ENCODE measurements at places on chromosomes 3 and 15.

DNA sequence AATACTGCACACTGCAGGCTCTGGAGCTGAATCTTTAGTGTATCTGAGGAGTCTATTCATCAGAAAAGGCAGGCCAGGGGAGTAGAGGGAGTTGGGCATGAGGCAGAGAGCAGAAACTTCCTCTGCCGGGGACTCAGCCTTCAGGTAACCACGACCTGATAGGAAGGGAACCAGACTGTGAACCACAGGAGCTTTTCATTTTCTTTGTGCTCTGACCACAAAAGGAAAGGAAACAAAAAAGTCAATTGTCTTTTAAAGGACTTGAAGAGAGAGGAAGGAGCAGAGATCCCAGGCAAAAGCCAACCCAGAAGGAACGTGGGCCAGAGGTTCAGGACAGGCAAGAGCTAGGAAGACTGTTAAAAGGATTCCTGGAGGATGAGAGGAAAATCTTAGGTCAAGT lies 573.3 kb downstream of the EPHB1 start:
- no peak for DNase-seq

DNA sequence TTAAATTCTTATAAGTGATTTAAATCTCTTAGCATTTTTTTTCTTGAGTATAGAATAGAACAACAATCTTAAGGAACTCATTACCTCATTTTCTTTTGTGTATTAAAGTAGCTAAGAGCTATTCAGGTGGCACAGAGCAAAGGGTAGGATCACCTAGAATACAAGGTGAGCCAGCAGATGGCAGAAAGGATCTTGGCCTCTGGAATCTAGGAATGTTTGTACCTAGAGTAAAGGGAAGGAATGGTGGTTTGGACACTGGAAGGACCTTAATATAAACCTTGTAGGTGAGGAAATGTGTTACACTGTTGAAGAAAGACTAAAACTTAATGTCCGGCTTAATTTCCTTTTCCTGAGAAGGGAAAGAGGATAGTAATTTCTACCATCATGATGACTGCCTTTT lies 89.0 kb downstream of the GHSR start:
- DNase-seq = no peak

- DNase-seq = no peak
These were observed 107.7 kb downstream of the OSBPL10 start for GRCh38 chr3:31873254-31873820.

- no peak for DNase-seq
These were observed 160.0 kb upstream of the CGNL1 start for GRCh38 chr15:57216288-57216687.

- DNase-seq = no peak
These were observed 14.2 kb upstream of the SLC6A6 start for GRCh38 chr3:14388201-14388600.

DNA sequence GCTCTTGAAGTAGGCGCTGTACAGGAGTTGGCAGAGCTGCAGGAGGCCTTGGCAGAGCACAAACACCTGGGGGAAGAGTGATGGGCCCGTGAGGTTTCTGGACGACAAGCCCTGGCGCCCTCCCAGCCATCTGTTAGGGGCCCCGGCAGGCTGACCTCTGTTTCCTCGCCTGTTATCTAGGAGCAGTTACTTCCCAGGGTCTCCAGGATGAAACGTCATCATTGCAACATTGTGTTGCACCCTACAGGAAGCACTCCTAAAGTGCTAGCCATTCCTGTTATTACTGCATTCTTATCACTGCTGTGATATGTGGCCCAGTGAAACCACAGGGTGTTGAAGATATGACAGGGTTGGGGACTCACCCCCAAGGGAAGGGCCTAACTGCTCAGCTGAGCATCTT lies 50.2 kb downstream of the SLCO2A1 start:
- DNase-seq = no peak

DNA sequence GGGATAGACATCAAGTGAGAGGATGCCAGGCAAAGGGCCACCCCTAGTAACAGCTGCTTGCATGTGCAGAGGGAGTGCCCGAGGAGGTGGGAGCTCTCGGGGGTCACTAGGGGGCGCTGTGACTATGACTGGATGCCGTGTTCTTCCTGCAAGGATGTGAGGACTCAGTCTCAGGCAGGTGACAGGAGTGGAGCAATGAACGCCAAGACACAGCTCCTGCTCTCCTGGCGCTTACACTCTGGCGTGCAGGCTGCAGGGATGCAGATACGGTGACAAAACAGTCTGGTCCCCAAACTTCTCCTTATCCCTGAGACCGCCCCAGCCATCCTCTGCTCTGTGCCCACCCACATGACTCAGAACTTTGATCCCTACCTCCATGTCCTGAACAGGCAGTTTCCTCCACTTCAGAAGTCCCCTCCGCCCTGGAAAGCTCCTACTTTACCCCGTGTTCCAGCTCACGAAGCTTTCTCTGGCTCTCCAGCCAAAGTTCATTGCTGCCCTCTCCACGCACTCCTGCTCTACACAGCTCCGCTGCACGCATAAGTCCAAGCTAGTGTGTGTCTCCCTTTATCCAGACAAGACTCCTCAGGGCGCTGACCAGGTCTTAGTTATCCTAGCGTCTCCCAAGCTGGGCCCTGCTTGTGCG lies 14.7 kb downstream of the RHOV start:
- peak; percentile 90 for DNase-seq

GRCh38 chr3:56928379-56929068 lies 126.8 kb upstream of the ARHGEF3 start:
- no peak for DNase-seq

DNA sequence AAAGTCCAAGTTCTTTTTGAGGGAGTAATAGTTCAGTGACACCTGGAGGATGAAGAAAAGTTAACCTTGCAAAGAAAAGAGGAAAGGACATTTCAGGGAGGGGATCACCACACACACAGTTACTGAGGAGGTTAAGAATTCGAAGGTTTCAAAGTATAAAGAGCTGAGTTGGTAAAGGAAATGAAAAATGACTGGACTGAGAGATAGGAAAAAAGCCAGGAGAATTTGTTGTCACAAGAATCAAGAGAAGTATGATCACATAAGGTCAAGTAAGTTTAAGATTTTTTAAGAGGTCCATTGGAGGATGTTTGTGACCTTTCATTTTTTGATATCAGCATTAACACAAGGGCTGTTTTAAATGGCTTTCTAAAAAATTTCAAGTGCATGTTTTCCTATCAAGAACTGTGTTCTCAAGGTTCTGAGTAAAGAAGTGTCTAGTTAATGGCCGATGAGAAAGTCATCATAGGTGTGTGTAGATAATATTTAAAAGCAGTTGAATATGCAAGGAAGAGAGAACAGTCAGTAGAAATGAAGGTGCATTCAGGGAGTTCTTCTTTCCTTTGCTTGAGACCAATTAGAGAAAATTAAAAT lies 189.2 kb upstream of the RBMS3 start:
- DNase-seq = no peak

- DNase-seq = no peak
These were observed 244.7 kb upstream of the NR2E3 start for GRCh38 chr15:71565631-71566160.

DNA sequence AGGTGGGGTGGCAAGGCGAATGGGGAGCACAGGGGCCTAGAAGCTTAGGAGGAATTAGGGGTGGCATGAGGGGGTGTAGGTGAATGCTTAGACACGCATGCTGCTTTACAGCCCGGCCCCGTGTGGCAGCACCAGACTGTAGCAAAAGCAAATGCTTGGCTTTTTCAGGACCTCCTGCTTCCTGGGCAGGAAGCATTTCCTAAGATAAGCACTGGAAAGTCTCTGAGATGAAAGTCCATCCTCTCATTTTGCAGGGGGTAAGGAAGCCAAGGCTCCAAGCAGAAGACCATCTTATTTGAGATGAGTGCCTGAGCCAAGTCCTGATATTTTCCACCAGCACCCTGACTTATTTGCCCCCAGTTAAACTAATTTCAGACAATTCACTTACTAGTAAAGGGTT lies 12.9 kb downstream of the SSUH2 start:
- no peak for DNase-seq

DNA sequence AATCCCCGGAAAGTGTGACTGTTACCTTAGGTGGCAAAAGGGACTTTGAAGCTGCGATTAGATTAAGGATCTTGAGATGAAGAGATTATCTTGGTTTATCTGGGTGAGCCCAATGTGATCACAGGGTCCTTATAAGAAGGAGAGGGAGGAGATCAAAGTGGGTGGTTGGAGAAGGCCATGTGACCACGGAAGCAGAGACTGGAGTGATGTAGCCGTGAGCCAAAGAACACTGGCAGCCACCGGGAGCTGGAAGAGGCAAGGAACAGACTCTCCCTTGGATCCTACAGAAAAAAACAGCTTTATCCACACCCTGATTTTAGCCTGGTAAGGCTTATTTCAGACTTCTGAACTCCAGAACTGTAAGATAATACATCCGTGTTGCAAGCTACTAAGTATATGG lies 29.9 kb downstream of the CRABP1 start:
- DNase-seq = no peak

GRCh38 chr3:58009026-58009748 lies 965 bp downstream of the FLNB start:
- peak; percentile 49 for DNase-seq

- DNase-seq = no peak
These were observed 72.9 kb downstream of the CLASP2 start for GRCh38 chr3:33645060-33645647.

DNA sequence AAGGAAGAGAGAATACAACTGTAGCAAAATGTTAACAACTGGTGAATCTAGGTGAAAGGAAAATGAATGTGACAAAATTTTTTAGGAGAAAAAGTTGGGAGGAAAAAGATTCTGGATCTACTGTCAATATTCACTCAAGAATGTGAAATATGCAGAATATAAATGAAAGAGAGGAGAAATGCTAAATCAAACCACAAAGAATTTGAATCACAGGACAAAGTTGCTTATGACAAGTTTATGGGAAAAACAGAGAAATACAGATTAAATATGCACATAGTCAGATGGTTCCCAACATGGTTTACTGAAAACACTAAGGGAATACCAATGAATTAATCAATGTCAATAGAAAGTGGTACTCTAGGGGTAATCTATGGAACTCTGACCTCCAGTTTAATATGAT lies 27.6 kb downstream of the C3orf33 start:
- DNase-seq = no peak

DNA sequence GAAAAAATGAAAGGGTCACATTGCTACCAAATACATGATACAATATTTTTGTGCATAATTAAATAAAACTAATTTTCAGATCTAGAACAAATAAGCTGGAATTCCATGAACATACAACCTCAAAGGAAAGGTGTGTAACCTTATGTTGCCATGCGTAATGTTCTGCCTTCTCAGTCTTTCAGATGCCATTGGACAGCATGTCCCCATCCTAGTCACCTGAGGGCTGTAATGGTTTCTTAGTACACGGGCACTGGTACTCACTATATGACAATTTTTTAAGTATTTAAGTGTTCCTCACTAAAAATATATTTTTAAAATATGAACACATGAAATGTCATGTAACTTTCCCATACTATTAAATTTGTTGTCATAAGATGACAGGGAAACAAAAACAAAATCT lies 24.1 kb downstream of the NEK10 start:
- DNase-seq = no peak

DNA sequence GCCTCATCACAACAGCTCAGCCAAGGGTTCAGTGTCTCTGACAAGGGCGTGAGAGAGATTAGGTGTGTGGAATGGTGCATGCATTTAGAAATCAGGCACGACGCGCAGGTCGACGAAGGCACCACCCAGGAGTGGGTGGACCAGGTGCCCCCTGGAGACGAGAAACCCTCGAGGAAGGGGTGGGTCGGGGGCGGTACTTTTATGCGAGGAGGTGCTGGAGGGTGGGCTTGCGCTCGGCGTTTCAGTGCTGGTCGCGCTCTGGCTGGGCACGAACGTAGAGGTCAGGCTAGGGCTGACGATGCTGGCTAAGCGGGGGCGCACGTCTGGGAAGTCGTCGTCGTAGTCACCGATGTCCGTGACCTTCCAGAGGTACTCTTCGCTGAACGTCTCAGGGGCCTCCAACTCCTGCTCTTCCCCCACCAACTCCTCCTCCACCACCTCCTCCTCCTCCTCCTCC lies 393 bp downstream of the ERICH6 start:
- no peak for DNase-seq

GRCh38 chr3:171878461-171879225 lies 35.5 kb downstream of the TMEM212 start:
- DNase-seq = no peak

GRCh38 chr15:73426323-73426994 lies 16.5 kb upstream of the REC114 start:
- DNase-seq = no peak

- DNase-seq = no peak
These were observed 36.8 kb upstream of the FNDC3B start for GRCh38 chr3:172002512-172003078.

DNA sequence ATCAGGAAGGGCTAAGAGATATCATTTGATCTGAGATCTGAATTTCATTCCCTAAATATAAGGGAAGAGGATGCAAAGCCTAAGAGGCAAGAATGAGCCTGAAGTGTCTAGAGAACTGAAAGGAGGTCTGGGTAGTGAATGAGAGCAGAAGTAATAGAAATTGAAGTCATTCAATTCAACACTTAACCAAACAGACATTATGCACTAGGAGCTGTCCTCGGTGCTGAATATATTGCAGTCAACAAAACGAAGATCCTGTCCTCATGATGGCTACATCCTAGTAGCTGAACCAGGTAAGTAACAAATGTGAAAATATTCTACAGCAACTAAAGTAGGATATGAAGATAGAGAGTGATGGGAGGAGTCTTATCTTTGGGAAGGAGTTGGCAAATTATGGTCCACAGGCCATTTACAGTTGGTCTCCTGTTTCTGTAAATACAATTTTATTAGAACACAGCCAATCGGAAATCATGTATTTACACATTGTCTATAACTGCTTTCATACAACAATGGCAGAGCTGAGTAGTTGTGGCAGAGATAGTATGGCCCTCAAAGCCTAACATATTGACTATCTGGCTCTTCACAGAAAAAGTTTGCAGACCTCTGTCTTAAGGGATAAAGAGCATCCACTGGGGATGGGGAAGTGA lies 192.9 kb upstream of the CADPS start:
- peak; percentile 21 for DNase-seq

DNA sequence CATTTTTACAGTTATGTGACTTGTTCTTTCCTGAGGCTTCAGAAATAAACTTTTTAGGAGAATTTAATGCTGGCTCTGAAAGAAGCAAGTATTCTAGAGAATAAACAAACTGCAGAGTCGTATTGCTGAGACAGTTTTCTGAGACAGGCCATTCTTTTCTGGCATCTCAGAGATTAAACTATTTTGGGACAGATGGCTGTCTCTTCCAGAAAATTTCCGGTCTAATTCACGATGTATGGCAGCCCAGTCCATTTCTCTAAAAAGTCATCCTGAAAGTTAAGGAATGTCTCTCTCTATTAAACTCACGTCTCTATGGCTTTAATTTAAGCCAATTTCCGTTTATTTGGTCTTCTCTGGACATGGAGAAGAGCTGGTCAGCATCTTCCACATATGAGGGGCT lies 208.6 kb downstream of the FEZF2 start:
- no peak for DNase-seq

- no peak for DNase-seq
These were observed 402.4 kb downstream of the MAGI1 start for GRCh38 chr3:65636326-65636725.

DNA sequence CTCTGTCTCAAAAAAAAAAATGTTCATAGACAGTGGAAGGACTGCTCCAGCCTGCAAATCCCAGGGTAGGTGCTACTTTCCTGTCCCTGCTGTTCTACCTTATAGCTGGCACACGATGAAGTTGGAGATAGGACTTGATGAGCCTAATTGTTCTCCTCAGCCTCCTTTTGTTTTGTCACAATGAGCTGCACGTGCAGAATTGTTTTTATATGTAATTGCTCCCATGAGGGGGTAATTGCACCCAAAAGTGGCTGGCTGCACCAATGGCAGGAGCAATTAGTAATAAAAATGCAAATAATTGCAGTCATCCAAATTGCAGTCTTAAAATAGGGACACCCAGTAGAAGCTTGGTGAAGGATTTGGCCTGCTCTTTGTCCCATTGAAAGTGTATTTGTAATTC lies 63.0 kb upstream of the PFN2 start:
- DNase-seq = no peak

- DNase-seq = no peak
These were observed 99.4 kb upstream of the TSC22D2 start for GRCh38 chr3:150308481-150309256.

All from erythroblast (primary cell).